ENCODE measurements at places on chromosomes 13 and 19.

GRCh38 chr13:105159841-105160240 lies 1375.6 kb downstream of the EFNB2 start:
- no peak for DNase-seq

DNA sequence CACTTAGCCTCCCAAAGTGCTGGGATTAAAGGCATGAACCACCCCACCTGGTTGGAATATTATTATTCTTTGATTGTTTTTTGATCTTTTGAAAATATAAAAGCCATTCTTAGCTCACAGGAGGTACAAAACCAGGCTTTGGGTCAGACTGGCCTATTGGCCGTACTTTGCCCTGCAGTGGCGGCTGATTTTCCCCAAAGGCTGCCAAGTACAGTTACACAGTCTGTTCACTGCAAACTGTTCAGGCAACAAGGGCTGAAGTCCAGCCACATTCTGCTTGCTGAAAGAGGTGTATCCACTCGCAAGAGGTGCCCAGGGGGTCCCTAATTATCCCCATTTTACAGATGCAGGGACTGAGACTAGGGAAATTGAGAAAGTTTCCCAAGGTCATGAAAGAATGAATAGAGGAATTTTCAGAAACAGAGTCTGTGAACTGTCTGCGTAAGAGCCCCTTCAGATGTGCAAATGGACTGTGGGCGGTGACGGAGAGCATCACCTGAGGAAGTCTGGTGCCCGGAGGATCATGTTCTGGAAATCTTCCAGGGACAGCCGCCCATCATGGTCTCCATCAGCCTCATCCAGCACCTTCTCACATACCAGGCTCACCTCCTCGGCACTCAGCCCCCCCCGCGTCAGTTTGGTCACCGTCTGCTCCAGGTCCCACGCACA lies 9.0 kb downstream of the CIB3 start:
- DNase-seq, result no peak

- DNase-seq, result peak; percentile 90
Observed at GRCh38 chr19:45475537-45476291, 7.9 kb downstream of the FOSB start.

DNA sequence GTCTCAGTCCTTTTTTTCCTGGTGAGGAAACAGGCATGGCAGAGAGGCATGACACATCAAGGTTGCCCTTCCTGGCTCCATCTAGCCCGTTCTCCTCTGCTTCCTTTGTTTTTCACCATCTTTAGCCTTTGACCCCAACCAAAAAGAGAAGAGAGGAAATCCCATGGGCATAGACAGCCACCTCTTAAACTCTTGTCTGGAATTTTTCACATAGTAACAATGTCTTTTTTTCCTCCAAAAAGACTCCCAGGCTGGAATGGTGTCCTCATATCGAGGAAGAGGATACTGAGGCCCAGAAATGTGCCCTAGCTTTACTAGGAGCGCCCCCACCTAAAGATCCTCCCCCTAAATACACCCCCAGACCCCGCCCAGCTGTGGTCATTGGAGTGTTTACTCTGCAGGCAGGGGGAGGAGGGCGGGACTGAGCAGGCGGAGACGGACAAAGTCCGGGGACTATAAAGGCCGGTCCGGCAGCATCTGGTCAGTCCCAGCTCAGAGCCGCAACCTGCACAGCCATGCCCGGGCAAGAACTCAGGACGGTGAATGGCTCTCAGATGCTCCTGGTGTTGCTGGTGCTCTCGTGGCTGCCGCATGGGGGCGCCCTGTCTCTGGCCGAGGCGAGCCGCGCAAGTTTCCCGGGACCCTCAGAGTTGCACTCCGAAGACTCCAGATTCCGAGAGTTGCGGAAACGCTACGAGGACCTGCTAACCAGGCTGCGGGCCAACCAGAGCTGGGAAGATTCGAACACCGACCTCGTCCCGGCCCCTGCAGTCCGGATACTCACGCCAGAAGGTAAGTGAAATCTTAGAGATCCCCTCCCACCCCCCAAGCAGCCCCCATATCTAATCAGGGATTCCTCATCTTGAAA lies at the start of gene GDF15:
Gene GDF15, plus strand, starts transcription at position 484 of the 868 bp plus-strand sequence. Its CDS starts 32 bp downstream, at position 516.
- peak; percentile 94 for DNase-seq

GRCh38 chr13:50518131-50518530 lies 325.4 kb downstream of the DLEU7 start:
- no peak for DNase-seq

- no peak for DNase-seq
Observed at GRCh38 chr13:94073007-94073744, 406.3 kb downstream of the DCT start.

DNA sequence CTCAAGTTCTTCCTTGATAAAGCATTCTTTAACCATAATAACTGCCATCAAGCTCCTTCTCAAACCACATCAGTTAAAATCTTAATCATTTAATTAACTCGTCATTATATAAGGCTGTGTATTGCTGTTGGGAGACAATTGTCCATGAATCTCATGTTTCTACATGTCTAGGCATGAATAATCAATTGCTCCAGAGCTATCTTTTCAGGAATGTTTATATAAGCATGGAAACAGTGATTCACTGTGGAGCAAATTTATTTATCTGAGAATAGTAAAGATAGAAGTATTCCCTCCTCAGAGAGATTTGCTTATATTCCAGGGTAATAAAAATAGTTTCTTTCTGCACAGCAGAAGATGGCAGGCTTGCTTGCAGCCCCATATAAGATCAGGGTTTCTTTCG lies 71.1 kb downstream of the CBY2 start:
- DNase-seq, result no peak

Data from HT-29 (cell line).